ENCODE measurements at places on chromosomes 1 and 21.

- no peak for DNase-seq
Observed at GRCh38 chr1:97730271-97730670, 190.6 kb downstream of the DPYD start.

DNA sequence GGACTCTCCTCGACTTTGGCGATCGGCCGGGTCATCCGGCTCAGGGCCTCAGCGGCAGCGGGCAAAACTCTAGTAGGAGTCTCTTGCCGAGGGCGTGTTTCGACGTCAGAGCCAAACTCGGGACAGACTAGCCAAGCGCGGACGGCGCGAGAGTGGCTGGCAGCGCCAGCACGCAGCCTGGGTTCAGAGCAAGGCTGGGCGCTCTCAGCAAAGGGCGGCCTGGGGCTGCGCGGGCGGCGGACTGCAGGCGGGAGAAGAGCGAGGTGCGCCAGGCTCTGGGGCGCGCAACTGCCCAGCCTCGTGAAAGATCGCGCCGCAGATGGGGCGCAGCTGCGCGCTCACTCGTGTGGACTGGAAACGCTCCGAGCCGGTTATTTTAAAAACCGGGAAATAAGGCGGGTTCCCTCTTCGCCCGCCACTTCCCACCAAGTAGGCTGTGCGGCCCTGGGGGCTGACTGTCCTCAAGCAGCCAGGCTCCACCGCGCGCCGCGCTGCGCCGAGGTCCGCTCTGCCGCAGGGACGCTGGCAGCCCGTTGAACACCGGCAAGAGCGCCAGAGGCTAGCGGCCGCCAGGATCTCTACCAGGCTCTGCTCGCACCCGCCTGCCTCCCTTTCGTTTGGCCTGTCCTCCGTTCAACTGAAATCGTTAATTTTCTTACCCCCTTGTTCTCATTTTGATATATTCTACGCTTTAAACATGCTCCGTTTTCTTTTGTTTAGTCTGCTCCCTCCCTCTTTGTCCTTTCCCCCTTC lies 2.4 kb downstream of the ALX3 start:
- no peak for DNase-seq

GRCh38 chr1:98018074-98018473 lies 97.2 kb upstream of the DPYD start:
- DNase-seq: no peak

DNA sequence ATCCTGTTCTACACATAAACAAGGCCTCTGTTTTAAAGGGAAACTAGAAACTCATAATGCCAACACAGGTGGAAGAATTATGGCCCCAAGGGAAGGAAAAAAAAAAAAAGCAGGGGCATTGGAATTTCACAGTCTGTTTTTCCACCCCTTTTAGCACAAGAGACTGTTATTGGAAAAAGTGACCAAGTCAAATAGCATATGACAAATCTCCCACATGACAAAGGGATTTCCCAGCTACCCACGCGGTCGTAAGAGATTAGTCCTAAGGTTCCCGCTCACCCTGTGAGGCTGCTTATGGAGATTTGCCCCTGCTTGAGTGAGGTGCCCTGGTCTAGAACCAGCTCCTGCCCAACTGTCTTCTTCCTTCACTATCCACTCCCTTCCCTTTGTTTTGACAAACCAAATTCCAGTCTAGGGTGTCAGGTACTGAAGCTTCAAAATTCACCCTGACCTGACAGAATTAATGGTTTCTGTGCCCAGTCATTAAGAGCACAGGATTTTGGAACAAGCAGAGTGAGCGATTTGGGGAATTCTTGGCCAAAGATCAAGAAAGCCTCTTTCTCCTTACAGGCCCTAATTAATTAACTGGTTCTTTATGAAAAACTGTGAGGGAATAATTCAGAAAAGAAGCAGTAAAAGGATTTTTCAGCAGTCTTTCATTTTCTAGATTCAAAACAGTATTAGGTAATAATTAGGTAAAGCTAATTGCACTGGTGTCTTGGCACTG lies 107.3 kb downstream of the NMNAT2 start:
- DNase-seq: peak; percentile 18
